ENCODE measurements at places on chromosomes 5 and 9. TPM values are rescaled to one million over a fixed set of nuclear protein-coding genes. Genes with fewer than 3 reads are reported as not detected.

DNA sequence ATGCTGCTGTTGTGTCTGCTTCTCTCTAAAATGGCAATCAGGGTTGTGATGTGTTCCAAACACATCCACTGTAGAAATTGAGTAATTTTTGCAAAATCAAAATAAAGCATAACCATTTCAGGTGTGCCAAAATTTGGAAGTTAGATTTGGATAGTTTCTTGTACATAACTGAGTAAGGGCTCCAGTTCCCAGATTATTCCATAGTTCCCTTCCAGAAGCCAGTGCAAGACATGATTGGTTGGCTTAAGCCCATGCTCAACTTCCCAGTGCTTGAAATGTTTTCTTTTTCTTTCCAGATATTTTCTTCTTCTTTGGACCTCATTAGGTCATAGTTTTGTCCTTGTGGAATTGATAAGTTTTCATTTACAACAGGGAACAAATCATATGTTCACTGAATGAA is 64.2 kb downstream of the SNCAIP start:
- no peak for DNase-seq

DNA sequence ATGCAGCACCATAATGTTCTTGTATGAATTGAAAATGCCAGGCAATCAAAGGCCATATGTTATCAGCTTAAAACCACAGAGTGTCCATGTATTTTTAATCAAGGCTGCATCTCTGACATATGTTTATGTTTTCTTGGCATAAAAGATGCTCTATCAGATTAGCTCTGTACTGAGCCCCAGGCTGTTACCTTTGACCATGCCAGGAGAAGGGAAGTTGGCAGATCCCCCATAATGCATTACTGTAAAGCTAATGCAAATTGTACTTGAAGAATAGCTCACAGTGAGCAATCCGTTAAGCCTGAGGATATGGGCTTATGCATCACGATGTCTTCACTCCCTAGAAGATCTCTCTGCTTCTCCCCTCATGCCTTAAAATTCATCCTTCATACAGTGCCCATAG is 414.4 kb downstream of the BRINP1 start:
- no peak for DNase-seq

GRCh38 chr5:150579462-150580400 is 60.7 kb upstream of the SYNPO start:
- peak; percentile 80 for DNase-seq

DNA sequence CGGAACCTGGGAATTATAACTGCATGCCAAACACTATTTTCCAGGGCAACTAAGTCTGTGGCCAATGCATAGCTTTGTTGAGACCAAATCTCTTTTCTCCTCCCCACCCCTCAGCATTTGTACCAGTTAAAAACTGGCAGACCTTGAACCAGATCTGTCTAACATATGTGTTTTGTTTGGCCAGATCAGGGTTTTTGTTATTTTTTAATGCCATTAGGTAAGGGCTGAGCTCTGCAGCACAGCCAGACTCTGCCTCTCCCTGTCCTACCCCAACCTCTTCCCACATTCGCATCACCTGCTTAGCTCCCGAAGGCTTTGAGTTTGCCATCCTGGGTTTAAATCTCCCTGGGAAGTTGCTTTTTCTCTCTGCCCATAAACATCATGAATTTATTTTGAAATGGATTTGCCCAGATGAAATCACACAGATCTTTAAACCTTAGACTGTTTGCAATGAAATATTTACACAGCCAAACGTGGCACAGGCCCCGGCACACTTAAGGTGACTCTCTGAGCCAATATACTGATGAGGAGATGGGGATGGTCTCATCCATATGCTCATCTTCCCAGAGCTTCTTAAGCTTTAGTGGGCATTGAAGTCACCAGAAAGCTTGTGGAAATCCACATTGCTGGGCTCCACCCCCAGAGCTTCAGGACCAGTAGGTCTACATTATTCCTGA is 54.0 kb upstream of the ALDH1B1 start:
- no peak for DNase-seq

DNA sequence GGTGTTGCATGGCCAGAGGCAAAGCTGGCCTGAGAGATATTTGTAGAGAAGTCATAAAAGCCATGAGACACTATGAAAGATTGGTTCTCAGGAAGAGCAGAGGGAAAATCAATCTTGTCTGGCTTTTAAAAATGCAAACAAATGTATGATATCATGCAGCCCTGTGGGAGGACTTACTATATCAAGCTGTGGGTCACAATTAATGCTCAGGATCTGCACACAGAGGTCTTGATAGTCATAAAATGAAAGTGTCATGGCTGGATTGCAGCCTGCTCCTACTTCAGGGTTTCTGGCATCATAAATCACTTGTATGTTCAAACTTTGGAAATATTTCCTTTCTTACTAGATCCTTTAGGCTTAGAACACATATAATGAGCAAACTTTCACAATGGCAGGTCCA is 151.5 kb downstream of the SEMA6A start:
- no peak for DNase-seq

CDX1 gene
- 177 TPM for total RNA-seq

GRCh38 chr9:124420991-124421543 is 5.8 kb upstream of the PSMB7 start:
- peak; percentile 34 for DNase-seq

DNA sequence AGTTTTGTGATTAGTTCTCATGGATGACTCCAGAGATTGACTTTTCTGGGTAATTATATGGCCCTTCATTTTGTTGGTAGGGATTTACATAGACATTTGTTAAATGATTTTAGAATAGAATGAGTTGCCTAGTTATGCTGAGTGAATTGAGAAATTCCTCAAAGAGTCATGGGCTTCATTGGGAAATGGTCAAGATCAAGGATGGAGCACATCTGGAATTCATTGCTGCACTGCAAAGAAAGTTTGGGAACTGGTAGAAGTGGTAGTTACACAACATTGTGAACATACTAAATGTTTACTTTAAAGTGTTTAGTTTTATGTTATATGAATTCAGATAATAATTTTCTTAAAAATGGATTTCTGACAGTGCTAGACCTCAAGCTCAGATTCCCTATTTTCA is 46.5 kb downstream of the PIP5K1B start:
- DNase-seq, result no peak

CDKN2B gene
- total RNA-seq, result 15.7 TPM

SPINK13 gene
- not detected for total RNA-seq

GLRA1 gene
- not detected for total RNA-seq

DNA sequence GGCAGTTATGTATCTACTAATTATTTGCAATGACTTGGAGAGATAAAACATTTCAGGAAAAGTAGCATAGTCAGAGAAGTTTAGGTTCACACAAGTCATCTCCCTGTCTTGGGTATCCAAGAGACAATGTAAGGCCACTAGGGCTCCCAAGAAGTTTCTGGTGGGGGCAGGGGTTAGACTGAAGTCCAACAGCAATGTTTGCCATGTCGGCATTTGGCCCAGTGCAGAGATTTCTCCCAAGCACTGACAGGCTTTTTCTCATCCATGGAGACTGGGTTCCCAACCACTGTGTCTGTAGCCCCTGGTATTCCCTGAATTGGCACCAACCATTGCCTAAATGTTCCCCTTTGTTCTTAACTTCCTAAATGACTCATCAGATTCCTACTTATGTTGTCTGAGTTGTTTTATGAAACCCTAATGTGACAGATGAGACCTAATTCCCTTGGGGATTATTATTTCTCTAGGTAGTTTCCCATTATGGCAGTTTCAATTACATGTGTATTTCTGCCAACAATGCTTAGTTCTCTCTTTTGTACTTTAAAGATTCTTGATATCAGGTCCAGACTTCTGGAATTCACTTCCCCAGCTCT is 103.6 kb upstream of the EGFLAM start:
- DNase-seq, result no peak

- peak; percentile 85 for DNase-seq
These were observed 13.4 kb upstream of the TNIP1 start for GRCh38 chr5:151094030-151094851.

- DNase-seq, result no peak
These were observed 444.6 kb upstream of the MEF2C start for GRCh38 chr5:89327608-89328007.

GRCh38 chr5:150782850-150783249 is 4.3 kb downstream of the SMIM3 start:
- no peak for DNase-seq

GRCh38 chr5:13976867-13977830 is 32.7 kb upstream of the DNAH5 start:
- DNase-seq, result no peak

RMRP gene
- 1,673 TPM for total RNA-seq

DNA sequence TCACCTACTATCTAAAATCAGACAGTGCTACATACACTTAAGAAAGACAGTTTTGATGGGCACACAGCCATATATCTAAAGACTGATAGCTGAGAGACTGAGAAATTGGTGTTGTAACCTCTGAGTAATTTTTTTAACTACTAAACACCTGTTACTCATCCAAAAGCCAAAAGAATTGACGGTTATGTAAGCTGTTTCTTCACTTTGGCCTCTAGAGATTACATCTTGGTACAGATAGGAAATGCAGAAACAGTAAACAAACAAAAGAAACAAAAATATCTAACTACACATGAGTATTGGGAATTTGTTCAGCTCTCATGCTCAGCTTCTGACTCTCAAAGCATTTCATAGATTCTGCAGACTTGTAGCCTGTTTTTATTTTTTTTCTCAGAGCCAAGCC is 152.1 kb upstream of the GAS1 start:
- DNase-seq, result no peak

DNA sequence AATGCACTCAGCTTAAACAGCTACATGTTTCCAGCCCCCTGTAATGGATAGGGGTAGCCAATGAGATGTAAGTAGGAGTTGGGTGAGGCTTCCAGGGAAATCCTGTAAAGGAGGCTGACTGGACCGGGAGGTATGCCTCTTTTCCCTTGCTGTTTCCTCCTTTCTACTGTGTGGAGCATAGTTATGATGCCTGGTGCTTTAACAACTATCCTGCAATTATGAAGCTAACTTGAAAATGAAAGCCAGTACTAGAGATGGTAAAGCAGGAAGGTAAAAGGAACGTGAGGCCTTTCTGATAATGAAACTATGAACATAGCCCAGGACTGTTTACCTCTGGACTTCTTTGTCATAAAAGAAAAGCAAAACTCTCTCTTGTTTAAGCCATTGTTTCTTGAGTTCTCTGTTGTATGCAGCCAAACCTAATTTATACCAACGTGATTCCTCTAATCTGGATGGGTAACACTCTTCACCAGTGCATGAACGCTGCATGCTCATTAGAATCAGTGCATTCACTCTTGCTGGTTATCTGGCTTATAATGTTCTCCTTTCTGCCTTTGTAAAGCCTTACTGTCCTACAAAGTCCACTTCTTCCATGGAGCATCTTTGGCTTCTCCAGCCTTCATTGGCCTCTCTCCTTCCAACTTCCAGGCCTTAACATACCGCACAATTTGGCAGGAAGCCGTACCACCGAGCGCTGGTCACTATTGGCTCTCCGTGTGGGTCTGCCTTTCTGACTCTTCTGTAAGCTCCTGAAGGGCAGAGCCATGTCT is 8.3 kb upstream of the ARHGEF28 start:
- DNase-seq, result no peak

GRCh38 chr5:126492939-126493338 is 69.7 kb downstream of the GRAMD2B start:
- no peak for DNase-seq

All from Peyer's patch (tissue), 4 donors.